HCT116 (cell line): ENCODE measurements at places on chromosomes 5 and 9. TPM values are rescaled to one million over a fixed set of nuclear protein-coding genes. Genes with fewer than 3 reads are reported as not detected.
A peak's percentile ranks its signal among the peaks of the same experiment; 100 is the strongest.

The PRRX2 gene
- total RNA-seq = 25.5 TPM

The PLPPR1 gene
- not detected for total RNA-seq

The HAVCR1 gene
- total RNA-seq = not detected

The RBM22 gene
- total RNA-seq = 61.4 TPM

The CYSRT1 gene
- total RNA-seq = 4.3 TPM

The FAXDC2 gene
- 0.22 TPM for total RNA-seq

The PCDHB14 gene
- 0.27 TPM for total RNA-seq

- no peaks in the 10 kb centered on the region for H3K27me3 ChIP-seq
- peaks cover 7% of the 10 kb centered on the region; the same call in 1 of the 2 replicates for H3K4me1 ChIP-seq
- peak overlapping the region; percentile 59 for H3K4me3 ChIP-seq
- H3K36me3 ChIP-seq = no peaks in the 10 kb centered on the region
- H3K27ac ChIP-seq = peak overlapping the region; percentile 82
These were observed 8.0 kb downstream of the LRRC26 start for GRCh38 chr9:137161558-137162486.

DNA sequence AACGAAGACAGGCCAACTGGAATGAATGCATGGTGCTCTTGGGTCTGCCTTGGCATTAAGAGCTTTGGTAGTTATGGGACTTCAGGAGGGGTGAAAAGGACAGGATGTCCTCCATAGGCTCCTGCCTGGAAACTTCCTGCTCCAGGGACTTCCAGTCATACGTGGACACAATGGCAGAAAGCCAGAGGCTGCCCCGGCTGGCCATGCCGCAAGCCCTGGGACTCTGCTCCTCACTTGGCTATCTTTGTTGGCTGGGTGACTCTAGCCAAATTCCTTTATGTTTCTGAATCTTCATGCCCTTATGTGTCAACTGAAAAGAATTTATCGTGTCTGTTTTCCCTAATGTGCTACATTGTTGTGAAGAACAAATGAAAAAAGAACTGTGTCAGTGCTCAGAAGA is 136.9 kb downstream of the SIL1 start:
- no peaks in the 10 kb centered on the region for H3K36me3 ChIP-seq
- no peaks in the 10 kb centered on the region for H3K27me3 ChIP-seq
- H3K4me3 ChIP-seq = no peak overlapping the region

- no peak overlapping the region for H3K4me3 ChIP-seq
- H3K27ac ChIP-seq = no peak overlapping the region
- no peaks in the 10 kb centered on the region for H3K36me3 ChIP-seq
These were observed 608.7 kb upstream of the FAM174A start for GRCh38 chr5:99926463-99926862.

DNA sequence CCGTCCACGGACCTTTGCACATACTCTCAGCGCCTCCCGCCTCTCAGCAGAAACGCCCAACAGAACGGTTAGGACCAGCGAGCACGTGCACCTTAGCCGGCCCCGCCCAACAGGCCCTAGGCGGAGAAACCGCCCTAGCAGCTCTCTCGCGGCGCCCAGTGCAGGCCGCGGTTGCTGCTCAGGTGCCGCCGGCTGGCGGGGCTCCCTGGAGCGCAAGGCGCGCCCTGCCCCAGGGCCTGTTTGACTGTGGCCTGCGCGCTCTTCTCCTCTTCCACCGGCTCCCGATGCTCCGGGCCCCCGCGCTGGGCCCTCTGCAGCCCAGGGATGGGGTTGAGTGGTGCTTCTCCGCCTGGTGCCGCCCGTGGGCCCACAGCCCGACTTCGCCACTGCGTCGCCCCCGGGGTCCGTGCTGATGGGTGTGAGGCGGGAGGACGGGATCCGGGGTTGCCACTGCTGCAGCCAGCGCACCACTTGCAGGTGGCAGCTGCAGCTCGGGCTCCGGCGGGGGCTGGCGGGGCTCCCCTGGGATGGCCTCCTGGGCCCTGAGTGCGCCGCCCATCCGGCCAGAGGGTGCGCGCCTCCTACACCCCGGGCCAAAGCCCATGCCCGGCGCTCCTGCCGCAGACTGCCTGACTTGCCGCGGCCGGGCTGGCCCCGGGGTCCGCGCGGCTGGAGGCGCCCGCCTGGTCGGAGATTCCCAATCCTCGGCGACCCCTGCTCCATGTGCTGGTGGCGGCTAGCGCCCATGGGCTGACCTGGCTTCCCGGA is 1889.4 kb upstream of the CDH9 start:
- H3K4me3 ChIP-seq = no peak overlapping the region
- no peaks in the 10 kb centered on the region for H3K4me1 ChIP-seq
- H3K27ac ChIP-seq = no peak overlapping the region
- H3K36me3 ChIP-seq = no peaks in the 10 kb centered on the region
- no peaks in the 10 kb centered on the region for H3K27me3 ChIP-seq

DNA sequence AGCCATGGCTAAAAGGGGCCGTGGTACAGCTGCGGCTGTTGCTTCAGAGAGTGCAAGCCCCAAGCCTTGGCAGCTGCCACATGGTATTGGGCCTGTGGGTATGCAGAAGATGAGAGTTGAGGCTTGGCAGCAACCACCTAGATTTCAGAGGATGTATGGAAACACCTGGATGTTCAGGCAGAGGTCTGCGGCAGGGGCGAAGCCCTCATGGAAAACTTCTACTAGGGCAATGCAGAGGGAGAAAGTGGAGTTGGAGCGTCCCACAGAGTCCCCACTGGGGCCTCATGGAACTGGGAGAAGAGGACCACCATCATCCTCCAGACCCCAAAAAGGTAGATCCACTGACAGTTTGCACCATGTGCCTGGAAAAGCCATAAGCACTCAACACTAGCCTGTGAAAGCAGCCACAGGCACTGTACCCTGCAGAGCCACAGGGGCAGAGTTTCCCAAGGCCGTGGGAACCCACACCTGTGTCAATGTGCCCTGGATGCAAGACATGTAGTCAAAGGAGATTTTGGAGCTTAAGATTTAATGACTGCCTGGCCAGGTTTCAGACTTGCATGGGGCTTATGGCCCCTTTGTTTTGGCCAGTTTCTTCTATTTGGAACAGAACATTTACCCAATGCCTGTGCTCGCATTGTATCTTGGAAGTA is 65.9 kb downstream of the DMXL1 start:
- H3K36me3 ChIP-seq = no peaks in the 10 kb centered on the region
- no peak overlapping the region for H3K4me3 ChIP-seq
- no peak overlapping the region for H3K27ac ChIP-seq
- no peak for DNase-seq
- no peaks in the 10 kb centered on the region for H3K27me3 ChIP-seq

DNA sequence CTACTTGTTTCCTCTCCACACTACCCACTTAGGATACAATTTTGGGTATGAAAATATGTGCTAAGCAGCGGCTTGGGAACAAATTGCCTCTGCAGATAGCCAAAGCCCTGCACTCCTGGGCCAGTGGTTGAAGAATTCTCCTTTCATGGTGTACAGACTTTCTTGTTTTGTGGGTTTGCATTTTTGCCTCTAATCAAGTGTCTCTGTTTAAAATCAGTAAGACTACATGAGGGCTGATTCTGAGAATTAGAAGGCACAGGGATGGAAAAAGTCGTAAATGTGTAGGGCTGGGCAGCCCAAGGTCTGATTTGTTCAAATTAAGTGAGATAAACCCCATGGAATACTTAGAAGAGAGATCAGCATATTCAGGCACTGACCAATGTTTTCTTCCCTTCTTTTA is 103.7 kb upstream of the CD180 start:
- H3K36me3 ChIP-seq = no peaks in the 10 kb centered on the region
- peaks cover 9% of the 10 kb centered on the region; the same call in 1 of the 2 replicates for H3K4me1 ChIP-seq
- H3K27me3 ChIP-seq = peaks cover 15% of the 10 kb centered on the region
- no peak overlapping the region for H3K27ac ChIP-seq
- DNase-seq = no peak
- H3K4me3 ChIP-seq = no peak overlapping the region

- no peaks in the 10 kb centered on the region for H3K4me1 ChIP-seq
- H3K36me3 ChIP-seq = no peaks in the 10 kb centered on the region
- DNase-seq = no peak
- no peak overlapping the region for H3K27ac ChIP-seq
- H3K27me3 ChIP-seq = peaks cover 53% of the 10 kb centered on the region
- H3K4me3 ChIP-seq = no peak overlapping the region
These were observed 100.9 kb downstream of the PRKACG start for GRCh38 chr9:68913054-68913453.

GRCh38 chr9:9792144-9792857 is 820.5 kb downstream of the PTPRD start:
- no peaks in the 10 kb centered on the region for H3K36me3 ChIP-seq
- no peak overlapping the region for H3K27ac ChIP-seq
- H3K4me3 ChIP-seq = no peak overlapping the region
- no peaks in the 10 kb centered on the region for H3K4me1 ChIP-seq

DNA sequence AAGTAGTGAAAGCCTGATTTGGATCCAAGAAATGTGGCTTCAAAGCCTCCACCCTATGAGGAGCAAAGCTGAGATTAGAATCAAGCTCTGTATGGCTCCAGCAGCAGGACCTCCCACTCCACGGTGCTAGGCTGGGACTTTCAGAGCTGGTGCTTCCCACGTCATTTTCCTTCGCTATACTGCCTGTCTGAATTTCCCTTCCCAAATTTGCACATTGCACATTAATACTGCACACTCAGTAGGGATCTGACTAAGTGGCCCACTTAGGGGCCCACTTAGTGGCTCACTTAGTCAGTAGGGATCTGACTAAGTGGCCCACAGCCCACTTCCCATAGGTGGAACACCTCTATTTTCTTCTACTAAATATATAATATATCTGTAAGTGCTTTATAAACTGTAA is 14.1 kb upstream of the SPDL1 start:
- DNase-seq = no peak
- no peaks in the 10 kb centered on the region for H3K36me3 ChIP-seq
- no peaks in the 10 kb centered on the region for H3K4me1 ChIP-seq
- H3K27me3 ChIP-seq = peaks cover 32% of the 10 kb centered on the region; the same call in 1 of the 2 replicates

- no peaks in the 10 kb centered on the region for H3K27me3 ChIP-seq
- DNase-seq = no peak
- H3K4me3 ChIP-seq = no peak overlapping the region
These were observed 6.4 kb upstream of the DCTN4 start for GRCh38 chr5:150765011-150765798.

DNA sequence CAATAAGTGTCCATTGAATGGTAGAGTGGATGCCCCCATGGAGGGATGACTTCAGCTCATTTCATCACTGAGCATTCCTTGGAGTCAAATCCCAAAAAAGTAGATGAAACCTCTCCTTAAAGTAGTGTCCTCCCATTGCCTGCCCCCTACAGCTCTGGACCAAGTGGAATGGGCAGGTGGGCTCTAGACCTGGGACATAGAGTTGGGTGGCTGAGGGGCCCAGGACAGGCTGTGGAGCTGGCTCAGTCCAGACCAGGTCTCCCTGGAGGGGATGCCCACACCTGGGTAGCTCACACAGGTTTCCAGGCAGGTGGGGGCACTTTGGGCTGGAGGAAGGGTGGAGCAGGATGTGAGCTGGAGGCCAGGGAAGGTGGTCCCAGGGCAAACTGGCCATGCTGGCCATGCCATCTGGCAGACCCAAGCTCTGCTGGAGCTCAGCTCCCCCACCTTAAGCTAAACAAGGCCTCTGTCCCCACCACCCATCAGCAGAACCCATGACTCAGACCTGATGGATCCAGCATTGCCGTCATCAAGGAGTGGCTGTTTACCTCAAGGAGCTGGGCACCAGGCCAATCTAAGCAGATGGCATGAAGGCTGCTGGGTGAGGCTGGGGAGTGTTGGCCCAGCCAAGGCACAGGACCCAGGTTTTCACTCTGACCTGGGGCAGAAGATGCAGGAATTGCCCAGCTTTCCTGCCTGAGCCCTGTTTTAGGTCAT is 6.2 kb upstream of the SPINK4 start:
- H3K4me1 ChIP-seq = peaks cover 70% of the 10 kb centered on the region
- H3K27me3 ChIP-seq = no peaks in the 10 kb centered on the region
- H3K36me3 ChIP-seq = no peaks in the 10 kb centered on the region

- no peak for DNase-seq
- no peaks in the 10 kb centered on the region for H3K36me3 ChIP-seq
- no peaks in the 10 kb centered on the region for H3K27me3 ChIP-seq
These were observed 43.5 kb downstream of the PKD2L2 start for GRCh38 chr5:137932800-137933199.

DNA sequence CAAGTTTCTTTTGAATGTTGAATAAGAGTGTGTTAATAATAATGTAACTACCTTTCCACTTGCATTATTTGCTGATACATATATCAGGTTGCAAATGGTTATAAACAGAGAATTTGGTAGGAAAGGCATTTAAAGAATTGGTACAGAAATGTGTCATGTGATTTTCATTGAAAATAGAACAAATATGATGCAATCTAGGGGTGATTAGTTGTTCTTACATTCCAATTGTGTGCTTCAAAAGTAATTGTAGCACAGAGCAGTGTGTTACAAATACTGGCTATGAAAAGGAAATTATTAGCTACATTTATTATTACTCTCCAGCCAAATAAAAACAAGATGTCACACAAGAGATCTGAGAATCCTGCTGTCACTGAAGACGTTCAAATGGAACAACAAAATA is 61.8 kb upstream of the PRDM9 start:
- no peaks in the 10 kb centered on the region for H3K36me3 ChIP-seq
- H3K4me1 ChIP-seq = no peaks in the 10 kb centered on the region
- no peak overlapping the region for H3K27ac ChIP-seq
- H3K27me3 ChIP-seq = no peaks in the 10 kb centered on the region

DNA sequence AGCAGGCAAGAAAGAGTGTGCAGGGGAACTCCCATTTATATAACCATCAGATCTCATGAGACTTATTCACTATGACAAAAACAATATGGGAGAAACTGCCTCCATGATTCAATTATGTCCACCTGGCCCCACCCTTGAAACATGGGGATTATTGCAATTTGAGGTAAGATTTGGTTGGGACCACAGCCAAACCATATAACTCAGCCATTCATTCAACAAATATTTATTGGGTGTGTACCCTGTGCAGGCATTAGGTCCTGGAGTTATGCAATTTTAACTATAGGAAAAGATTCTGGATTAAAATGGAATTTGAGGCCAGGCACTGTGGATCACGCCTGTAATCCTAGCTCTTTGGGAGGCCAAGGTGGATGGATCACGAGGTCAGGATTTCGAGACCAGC is 124.2 kb upstream of the GAS1 start:
- H3K36me3 ChIP-seq = no peaks in the 10 kb centered on the region
- H3K4me1 ChIP-seq = no peaks in the 10 kb centered on the region
- H3K27ac ChIP-seq = no peak overlapping the region
- H3K27me3 ChIP-seq = peaks cover 19% of the 10 kb centered on the region
